DMS153 (cell line): ENCODE measurements at places on chromosomes 1 and 21.

DNA sequence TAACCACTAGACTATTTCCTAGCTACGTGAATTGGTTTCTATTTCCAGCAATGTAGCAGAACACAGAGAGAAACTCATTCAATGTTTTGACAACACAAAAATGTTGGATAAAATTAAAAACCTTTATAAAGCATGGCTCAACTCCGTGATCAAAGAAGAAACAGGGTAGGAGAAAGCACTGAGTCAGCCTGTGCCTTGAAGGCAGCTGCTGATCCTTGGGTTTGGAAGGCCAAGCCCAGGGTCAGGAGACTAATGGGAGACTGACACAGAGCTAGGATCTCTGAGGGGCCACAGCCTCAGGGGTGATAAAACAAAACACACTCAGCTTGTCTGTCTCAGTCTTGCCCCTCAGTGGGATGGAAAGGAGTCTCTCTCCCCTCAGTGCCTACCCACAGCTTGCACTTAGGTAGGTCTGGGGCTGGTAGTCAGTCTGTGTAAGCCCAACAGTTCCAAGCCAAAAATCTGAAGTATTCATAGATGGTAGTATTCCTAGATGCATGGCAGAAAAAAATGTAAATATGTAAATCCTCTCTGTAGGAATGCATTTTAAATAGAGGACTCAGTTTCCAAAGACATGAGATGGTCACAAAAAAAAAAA lies 53.3 kb downstream of the B3GALNT2 start:
- DNase-seq, result no peak

- DNase-seq, result no peak
Measured at GRCh38 chr1:2539312-2539907, 9.3 kb upstream of the HES5 start.

DNA sequence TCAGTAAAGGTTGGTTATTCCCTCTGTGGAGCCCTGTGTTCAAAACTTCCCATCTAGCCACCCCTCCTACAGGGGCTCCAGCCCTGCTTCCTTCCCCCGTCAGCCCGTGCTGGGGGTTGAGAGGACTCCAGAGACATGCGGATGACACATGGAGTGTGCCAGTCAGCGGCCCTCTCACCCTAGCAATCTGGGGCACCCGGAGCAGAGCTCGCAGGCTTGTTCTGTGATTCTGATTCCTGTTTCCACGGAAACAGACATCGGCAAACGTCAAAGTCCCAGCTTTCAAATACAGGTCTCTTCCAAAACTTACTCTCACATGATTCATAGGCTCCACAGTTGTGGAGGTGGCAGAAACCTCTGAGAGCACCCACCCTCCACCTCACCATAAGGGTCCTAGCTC lies 9.8 kb upstream of the SSBP3 start:
- DNase-seq, result no peak

- DNase-seq, result no peak
Measured at GRCh38 chr1:186628910-186629309, 51.3 kb downstream of the PTGS2 start.

DNA sequence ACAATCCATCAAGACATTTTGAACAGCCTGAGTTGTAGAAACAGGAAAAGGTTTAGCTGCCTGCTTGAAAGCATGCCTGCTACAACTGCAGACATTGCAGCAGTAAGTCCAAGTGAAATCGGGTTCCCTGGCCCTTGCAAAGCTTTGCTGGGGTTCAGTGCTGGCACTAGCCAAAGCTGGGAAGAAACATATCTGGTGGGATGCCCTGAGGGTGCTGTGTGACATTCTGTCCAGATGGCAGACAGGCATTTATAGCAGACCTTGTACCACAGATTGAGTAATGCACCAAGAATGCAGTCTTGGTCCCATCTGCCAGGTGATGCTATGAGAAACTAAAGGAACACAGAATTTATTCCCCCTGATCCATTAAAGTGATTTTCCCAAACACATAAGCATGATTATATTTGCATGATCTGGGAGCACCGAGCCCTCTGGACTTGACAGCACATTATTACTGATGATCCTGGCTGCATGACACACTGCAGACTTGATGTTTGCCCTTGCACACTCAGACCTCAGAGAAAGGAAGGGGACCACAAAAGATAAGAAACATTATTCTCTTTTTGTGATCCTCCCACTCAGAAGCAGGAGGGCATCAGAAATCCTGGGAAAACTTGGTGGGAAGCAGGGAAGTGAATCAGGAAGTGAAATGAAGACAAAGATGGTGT lies 223.7 kb upstream of the FAM78B start:
- DNase-seq, result no peak

DNA sequence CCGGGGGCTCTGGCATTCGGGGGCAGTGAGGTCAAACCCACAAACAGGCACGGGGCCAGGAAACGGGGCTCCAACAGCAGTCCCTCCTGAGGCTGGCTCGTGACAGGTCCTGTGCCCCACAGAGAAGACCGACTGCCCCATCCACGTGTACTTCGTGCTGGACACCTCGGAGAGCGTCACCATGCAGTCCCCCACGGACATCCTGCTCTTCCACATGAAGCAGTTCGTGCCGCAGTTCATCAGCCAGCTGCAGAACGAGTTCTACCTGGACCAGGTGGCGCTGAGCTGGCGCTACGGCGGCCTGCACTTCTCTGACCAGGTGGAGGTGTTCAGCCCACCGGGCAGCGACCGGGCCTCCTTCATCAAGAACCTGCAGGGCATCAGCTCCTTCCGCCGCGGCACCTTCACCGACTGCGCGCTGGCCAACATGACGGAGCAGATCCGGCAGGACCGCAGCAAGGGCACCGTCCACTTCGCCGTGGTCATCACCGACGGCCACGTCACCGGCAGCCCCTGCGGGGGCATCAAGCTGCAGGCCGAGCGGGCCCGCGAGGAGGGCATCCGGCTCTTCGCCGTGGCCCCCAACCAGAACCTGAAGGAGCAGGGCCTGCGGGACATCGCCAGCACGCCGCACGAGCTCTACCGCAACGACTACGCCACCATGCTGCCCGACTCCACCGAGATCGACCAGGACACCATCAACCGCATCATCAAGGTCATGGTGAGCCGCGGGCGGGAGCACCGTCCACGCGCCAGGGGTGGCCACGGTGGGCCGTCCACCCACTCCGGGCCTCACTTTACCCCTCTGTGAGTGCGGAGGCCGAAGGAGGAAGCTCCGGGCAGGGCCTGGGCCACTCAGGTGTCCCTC lies 14.2 kb downstream of the COL6A2 start:
- DNase-seq, result no peak

GRCh38 chr1:189500778-189501177 lies 976.9 kb downstream of the BRINP3 start:
- DNase-seq, result no peak

DNA sequence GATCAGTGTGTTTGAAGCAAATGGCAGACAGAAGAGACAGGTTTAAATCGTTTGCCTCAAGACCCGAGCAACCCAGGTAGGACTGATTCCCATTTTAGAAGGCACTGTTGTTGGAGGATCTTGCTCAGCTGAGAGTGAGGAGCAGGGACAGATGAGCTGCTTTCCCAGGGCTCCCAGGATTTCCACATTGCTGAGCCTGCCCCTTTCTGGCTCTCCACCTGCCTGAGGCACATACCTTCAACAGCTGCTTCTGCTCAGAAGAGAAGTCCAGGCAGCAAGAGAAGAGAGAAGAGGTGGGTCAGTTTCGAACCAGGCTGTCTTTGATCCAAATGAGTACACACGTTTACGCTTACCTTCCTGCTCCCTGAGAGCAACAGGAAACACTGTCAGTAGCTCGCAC lies 5.7 kb downstream of the TNNT2 start:
- DNase-seq, result peak; percentile 10

DNA sequence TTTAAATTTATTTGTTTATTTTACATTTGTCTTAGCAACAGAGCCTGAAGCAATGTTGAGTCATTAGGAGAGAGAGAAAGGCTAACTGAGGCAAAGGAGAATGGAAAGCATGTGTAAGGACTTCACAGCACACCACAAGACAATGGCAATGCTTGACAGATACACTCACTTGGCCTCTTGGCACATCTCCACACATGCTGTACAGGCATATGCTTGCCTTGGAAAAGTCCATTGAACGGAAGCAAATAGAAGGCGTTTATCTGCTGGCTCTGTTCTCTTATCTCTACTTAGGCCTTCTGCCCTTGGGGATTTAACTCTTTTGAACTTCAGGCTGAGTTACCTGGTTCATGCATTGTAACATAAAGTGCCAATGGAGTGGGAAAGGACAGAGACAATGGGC lies 262.2 kb upstream of the POU3F1 start:
- DNase-seq, result no peak

- no peak for DNase-seq
Measured at GRCh38 chr21:45030682-45031570, 43.5 kb upstream of the ADARB1 start.

DNA sequence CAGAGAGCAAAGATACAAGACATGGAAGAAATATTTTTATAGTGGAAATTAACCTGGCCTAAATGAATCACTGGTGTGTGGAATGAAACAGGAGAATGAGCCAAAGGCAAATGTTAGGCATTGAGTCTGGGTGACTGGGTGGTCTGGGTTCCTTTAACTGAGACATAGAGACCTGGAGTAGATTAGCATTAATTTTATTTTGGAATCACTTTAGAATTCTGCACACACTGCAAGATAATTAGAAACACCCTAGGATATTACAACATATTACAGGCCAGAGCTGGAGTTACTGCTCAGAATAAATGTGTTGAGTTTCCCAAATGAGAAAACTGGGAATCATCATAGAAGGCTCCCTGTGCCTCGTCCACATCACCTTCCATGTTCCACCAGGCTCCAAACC lies 85.5 kb downstream of the PLPPR5 start:
- no peak for DNase-seq

- no peak for DNase-seq
Measured at GRCh38 chr21:44865561-44866280, 7.8 kb downstream of the PTTG1IP start.

DNA sequence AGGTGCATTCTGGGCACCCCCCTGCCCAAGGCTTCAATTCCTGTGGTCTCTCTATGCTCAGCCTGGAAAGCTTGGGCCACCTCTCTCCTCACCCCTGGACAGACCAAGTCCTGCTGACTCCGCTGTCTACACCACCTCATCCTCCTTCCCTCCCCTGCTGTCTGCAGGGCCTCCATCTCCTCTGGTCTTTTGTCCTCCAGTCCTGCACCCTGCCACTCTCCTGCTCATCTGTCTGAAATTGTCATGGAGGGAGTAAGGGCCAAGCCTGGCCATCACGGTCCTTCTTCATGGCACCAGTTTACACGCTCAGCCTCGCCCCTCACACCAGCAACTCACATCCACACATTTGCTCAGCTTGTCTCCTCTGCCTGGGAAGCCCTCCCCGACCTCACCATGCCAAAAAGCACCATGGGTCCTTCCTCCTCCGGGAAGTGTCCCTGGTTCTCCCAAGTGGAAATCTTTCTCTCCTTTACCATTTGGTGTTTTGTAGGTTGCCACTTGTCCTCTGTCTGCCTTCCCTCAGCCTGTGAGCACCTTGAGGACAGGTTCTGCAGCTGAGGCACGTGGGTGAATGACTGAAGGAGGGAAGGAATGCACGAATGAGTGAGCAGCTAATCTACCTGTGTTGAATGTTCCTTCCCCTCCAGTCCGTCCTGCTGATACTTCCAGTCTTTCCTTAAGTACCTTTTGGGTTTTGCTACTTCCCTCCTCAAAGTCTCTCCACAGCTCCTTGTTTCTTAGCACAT lies 2.1 kb upstream of the SLC2A1 start:
- DNase-seq, result no peak

- DNase-seq, result no peak
Measured at GRCh38 chr1:117842408-117843170, 86.8 kb downstream of the GDAP2 start.
